ENCODE measurements at places on chromosomes 4 and X.
A peak's percentile ranks its signal among the peaks of the same experiment; 100 is the strongest.

- no peak for DNase-seq
These were observed 55.1 kb downstream of the GPR82 start for GRCh38 chrX:41779030-41779564.

- peak; percentile 51 for DNase-seq
These were observed at the start of gene IL13RA1 for GRCh38 chrX:118726887-118727685. IL13RA1 (plus strand) TSS chrX:118727606; CDS start chrX:118727639, 33 bp downstream.

GRCh38 chr4:39046249-39046648 lies 14.0 kb upstream of the TMEM156 start:
- peak; percentile 15 for DNase-seq

DNA sequence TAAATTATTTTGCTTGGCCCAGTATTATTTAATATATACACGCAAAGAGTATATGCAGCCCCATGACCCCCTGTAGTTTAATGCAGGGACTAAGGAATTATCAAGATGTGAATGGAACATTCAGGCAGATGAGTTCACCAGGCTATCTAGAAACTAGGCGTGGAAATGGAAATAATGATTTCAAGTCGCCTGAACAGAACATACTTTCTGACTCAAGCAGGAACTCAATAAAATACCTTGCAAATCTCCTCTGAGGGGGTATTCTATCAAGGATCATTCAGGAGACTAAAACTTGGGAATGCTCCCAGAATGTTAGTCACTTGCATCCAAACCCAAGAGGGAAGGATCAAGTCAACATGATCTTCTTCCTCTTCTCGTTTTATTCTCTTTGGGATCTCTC lies 59.6 kb upstream of the RASSF6 start:
- no peak for DNase-seq

GRCh38 chr4:182133033-182133432 lies 110.2 kb upstream of the TENM3 start:
- no peak for DNase-seq

DNA sequence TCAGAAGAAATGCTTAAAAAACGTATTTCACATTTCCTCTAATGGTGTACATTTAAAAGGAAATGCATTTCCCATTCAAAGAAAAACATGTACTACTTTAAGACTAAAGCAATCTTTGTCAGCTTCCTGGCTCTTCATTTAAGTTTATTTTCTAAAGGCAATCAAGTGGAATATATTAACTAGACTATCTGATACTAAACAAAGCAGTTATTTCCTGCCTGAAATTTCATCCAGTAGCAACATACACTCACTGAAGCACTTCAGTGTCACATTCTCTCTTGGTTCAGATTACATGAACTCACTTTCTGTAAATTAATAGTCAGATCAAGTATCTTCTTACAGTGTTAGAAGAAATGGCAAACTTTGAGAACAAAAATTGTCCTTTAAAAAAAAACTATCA lies 42.5 kb downstream of the LRBA start:
- no peak for DNase-seq

DNA sequence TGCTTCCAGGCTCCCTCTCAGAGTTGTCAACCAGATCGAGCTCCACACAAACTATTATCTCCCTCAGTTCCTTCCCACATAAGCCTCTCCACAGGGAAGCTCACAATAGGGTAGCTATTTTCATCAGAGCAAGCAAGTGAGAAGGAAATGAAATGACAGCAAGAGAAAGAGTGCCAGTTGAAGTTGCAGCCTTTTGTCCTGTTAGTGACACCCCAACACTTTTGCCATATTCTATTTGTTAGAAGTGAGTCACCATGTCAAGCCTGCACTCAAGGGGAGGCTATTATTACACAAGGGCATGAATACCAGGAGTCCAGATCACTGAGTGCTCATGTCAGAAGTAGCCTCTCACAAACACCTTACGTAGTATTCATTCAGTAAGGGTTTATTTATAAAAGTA lies 266.3 kb upstream of the NOCT start:
- DNase-seq = no peak

GRCh38 chrX:107171369-107172102 lies 34.7 kb downstream of the NUP62CL start:
- no peak for DNase-seq

DNA sequence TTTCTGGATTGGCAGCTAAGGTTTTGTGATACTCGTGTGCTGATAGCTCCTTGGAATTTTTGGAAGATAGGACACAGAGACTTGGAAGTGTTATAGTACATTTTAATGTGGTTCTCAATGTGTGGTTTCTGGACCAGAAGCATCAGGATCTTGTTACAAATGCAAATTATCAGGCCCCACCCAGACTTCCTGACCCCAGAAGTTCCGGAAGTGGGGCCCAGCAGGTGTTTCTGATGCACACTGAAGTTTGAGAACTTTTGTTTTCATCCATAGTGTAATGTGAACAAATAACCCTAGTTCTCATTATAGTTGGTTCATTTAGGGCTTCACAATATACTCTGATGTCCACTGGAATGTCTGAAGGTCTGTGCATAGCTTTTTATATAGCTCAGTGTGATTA lies 49.6 kb downstream of the LAMP2 start:
- DNase-seq = peak; percentile 3

DNA sequence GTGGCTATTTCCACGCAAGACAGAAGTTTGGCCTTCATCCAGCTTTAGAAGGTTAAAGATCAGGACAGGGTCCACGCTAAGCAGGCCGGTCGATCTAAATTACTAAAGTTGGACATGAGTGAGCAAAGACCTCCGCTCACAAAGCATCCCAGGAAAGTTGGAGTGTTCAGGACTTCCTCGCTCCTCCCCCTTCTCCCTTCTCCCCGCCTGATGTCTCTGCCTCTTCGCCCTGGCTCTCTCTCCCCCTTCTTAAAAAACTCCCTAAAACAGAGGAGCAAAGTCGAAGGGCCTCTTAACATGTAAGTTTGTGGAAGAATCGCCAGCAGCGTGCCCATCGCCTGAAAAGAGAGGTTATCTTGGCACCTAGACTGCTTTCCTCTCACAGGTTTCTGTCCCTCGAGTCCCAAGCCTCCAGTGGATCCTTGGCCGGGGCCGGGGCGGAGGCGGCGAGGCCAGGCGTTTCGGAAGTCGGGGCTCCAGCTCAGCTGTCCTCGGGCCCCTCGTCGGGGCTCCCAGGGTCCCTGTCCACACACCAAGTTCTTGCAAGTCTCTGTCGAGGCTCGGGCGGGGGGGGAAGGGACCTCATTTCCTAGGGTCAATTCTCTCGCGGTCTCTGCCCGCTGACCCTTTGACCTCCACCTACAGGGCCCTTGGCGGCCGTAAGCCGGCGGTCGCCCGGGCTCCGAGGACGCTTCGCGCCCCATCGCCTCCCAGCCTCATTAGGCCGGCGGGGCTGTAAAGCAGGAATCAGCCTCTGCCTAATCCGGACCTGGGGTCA lies 7.6 kb downstream of the ZIC3 start:
- DNase-seq = no peak

DNA sequence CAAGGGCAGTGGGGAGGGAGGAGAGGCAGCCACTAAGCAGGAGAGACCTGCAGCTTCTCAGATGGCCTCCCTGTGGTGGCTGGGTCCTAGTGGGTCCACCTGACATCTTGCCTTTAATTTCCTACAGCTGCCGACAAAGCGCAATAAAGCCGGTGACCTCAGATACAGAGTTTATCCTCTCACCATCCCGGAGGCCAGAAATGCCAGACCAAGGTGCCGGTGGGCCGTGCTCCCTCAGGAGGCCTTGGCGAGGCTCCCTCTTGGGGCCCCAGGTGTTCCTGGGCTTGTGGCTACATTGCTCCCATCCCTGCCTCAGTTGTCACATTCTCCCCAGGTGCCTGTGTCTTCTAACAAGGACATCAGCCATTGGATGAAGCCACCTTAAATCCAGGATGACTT lies 103.0 kb downstream of the ADRA2C start:
- no peak for DNase-seq

GRCh38 chrX:54633641-54634040 lies 103.6 kb downstream of the GNL3L start:
- DNase-seq = no peak

- DNase-seq = no peak
These were observed 383.0 kb upstream of the GALNT7 start for GRCh38 chr4:172785613-172786012.

DNA sequence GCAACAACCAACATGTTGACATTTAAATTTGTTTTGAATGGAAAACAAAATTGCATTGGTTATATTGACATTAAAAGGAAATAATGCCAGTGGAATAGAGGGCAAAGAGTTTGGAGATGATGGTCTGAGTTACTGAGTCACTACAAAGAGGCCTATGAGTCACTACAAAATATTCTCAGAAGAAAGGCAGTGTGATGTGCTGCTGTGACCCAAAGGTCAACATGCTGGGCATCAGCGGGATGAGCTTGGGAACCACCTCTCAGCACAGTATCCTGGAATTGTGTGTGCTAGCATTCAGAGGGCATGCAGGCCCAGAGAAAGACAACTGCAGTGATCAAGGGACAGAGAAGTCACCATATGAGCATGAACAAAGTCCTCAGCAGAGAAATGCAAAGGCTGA lies 2.8 kb downstream of the CMC4 start:
- no peak for DNase-seq

DNA sequence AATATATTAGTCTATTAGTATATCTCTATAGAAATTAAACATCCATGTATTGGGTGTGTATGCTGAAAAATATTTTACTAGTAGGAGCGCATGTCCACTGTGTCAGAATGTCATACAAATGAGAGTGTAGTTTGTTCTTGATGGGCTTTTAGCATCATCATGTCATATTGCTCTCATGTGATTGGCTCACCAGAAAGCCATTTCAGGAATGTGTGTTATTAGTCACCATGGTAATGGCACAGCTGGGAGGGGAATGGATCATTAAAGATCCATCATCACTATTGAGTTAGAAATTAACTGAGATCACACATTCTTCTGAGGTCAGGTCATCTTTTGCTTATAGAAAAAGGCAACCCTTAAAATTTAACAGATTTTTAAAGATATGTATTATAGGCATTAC lies 77.3 kb downstream of the PHEX start:
- no peak for DNase-seq

- DNase-seq = no peak
These were observed 8.3 kb downstream of the SLITRK2 start for GRCh38 chrX:145825896-145826295.

- DNase-seq = no peak
These were observed 5.7 kb upstream of the ZNF518B start for GRCh38 chr4:10462876-10463275.

GRCh38 chr4:87270144-87270543 lies 49.7 kb upstream of the KLHL8 start:
- DNase-seq = no peak

DNA sequence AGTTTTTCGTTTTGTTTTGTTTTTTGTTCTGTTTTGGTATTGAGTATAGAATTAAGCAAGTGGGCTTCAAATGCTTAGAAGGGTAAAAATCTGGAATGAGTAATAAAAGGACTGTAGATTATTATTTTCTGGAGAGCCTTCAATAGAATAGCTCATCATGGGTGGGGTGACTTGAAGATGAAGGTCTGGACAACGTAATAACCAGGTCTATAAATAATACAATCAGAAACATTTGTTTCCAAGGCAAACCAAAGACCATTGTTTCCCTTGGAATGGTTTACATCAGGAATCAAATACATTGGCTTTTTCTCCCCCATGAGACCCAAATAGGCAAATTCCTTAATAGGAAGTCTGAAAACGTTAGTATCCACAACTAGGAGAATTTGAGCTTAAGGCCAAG lies 721.6 kb downstream of the RPA4 start:
- no peak for DNase-seq

DNA sequence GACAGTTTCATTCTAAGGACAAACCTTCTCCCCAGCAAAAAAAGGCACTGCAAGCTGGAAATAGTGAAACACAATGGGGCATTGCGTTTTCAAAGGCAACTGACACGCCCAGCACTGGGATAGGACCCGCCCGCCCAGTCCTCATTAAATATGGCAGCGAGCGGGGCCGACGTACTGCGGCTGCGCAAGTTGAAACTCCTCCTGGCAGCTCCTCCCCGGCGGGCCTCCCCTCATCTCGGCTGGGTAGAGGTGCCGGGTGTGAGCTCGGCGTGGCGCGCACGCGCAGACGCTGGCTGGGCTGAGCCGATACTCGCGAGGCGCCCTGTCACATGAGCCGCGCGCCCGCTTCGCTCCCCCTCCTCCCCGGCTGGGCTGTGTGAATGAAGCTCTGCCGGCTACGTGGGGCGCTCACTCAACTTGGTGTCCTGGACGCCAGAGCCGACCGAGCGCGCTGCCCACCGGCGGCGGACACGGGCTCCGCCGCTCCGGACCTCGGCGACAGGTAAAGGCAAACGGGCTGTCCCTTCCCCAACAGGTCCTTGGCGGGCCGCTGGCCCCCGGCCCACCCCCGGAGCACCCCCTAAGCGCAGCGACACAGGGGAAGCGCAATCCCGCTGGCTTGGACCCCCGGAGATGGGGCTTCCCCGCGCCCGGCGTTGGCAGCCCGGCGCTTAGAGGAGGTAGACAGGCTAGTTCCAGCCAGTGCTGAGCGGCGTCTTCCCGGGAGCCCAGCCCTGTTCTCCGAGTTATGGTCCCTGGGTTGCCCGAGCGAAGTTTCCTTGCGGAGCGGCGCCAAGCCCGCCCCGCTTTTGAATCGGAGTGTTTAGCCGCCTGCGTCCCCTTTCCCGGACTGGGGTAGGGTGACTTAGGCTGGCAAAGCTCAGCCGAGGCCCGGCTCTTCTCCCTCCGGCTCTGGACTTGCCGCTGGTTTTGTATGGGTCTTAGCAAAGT lies at the start of gene CLCN5:
Gene CLCN5 (plus strand): TSS at position 306 of the 951 bp plus-strand sequence. CDS start 2,703 bp downstream, outside the sequence.
- peak; percentile 93 for DNase-seq

- no peak for DNase-seq
These were observed 1568.4 kb upstream of the TENM3 start for GRCh38 chr4:180674619-180675358.

DNA sequence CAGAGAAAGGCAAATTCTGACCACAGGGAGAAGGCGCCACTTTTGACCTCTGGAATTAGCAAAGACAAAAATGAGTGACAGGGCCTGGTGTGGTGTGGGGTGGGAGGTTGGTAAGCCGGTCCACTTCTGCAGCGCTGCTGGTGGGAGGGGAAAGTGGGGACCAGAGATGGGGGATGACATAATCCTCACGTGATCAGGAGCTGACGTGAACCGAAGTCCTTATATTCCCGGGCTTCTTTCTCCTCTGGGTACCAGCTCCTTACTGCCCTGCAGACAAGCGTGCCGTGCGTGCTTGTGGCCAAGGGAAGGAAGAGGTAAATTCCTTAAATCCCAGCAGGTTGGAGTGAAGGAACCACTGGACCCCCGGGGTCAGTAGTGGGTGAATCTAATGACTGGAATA lies at the start of gene TCEAL7:
Gene TCEAL7 (plus strand): TSS at position 249 of the 400 bp plus-strand sequence. CDS start 1,165 bp downstream, outside the sequence.
- DNase-seq = no peak

GRCh38 chr4:38889143-38889542 lies 21.5 kb downstream of the FAM114A1 start:
- no peak for DNase-seq

- no peak for DNase-seq
These were observed 21.6 kb downstream of the LUZP4 start for GRCh38 chrX:115311139-115311538.

DNA sequence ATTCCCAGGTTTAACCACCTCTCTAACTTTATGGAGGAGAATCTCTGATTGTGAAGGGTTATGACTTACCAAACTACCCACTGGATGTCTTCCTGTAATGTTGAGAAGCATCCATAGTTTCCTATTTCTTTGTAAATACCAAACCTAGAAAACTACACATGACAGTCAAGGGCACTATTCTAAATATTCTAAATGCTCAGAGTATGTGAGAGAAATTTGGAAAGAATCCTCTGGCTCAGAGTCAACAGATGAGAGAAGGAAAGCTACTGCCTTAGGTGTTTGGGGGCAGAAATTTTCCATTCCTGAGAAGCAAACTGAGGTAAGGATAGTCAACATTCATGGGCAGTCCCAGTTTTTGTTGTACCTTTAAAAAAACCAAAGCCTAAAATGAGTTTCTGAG lies 155.8 kb downstream of the KCNIP4 start:
- no peak for DNase-seq

Measured in stimulated activated CD4-positive, alpha-beta T cell treated with anti-CD3 and anti-CD28 coated beads, Interleukin-15, amount 100 ng/mL, for 24 hours (primary cell).